ENCODE measurements at places on chromosomes 2 and 18.

DNA sequence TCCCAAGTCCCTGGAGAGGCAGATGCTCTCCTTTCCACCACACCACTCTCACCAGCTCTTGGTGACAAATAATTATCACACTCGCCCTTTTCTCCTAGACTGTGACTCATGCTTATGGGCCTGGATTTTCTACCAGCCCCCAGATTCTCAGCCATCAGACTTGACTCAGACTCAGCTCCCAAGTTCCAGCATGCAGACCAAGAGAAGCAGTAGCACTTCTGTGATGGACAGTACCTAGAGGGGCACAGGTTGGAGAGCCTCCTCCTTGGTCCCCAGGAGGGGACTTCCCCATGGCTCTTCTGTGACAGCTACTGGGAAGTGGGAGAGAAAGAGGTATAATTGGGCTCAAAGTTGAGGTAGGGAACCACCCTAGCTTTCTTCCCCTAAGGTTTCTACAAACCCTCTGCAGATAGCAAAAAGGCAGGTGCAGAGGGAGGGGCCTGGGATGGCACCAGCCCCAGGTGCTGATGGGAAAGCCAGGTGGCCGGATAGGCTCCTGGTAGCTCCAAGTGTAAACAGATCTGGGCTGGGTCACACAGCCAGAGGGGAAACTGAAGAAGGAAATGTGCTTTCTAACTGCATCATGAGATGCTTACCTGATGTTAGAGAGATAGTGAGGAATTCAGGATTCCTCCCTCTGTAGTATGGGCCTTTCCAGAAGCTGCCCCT, 4.1 kb downstream of the TCF23 start:
- no peak for DNase-seq

- no peak for DNase-seq
These were observed 49.3 kb downstream of the LYPD6B start for GRCh38 chr2:149087751-149088150.

- no peak for DNase-seq
These were observed 28.5 kb upstream of the MARCHF7 start for GRCh38 chr2:159683817-159684216.

DNA sequence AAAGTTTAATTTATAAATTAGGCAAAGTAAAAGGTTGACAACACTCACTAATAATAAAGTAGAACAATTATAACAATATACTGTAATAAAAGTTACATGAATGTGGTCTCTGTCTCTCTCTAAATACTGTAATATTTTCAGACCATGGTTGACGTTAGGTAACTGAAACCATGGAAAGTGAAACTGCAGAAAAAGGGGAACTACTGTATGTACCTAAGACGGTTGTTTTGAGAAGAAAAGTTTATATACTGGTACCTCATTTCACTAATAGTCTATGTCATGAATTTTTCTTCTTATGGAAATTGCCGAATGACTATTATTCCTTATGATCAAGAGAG, 166.7 kb upstream of the ZNF521 start:
- no peak for DNase-seq

GRCh38 chr18:35376742-35377695, at the start of gene ZNF396:
Gene ZNF396 (minus strand): TSS chr18:35377337. CDS start chr18:35374292, 3,045 bp downstream.
- peak; percentile 98 for DNase-seq

DNA sequence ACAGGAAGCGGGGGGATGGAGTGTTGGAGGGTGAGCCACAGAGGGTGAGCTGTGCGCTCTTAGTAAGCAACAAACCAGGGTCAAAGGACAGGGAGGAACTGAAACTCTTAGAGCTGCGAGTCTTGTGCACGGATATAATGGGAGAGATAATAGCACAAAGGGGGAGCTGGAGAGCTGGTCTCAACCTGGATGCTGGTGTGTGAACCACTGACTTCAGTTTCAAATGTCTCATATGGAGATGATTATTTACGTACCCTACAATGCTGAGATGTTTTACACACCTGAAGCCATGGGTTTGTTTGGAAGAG, 35.9 kb downstream of the PTGR3 start:
- no peak for DNase-seq

- DNase-seq = no peak
These were observed 344.1 kb upstream of the NRP2 start for GRCh38 chr2:205338156-205338555.

- no peak for DNase-seq
These were observed 24.4 kb upstream of the RAB31 start for GRCh38 chr18:9683418-9684396.
